Glomerular endothelial cell (primary cell): ENCODE measurements at places on chromosomes 4 and X. TPM values are rescaled to one million over a fixed set of nuclear protein-coding genes. Genes with fewer than 3 reads are reported as not detected.
A peak's percentile ranks its signal among the peaks of the same experiment; 100 is the strongest.

The STK32B gene
- total RNA-seq: 25.4 and 29.0 TPM in 2 replicates

The PPEF2 gene
- not detected in 2 replicates for total RNA-seq

- no peak for DNase-seq
These were observed 190.3 kb upstream of the NR3C2 start for GRCh38 chr4:148632476-148632875.

DNA sequence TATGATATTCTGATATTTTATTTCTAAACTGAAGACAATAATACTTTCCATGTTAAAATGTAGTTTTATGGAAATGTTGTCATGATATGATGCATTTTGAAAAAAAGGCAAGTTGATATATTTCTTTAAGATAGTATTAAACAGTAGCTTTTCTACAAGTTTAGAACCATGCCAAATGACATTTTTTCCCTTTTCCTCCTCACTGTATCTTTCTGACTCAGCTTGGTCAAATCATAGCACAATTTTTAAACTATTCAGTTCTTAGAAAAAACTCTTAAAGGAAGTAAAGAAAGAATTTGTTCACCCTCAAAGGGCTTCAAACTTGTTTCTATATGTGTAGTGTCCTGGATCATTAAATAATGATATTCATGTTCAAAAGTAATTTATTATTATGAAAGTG is 46.0 kb upstream of the GUCY1A1 start:
- DNase-seq: no peak

DNA sequence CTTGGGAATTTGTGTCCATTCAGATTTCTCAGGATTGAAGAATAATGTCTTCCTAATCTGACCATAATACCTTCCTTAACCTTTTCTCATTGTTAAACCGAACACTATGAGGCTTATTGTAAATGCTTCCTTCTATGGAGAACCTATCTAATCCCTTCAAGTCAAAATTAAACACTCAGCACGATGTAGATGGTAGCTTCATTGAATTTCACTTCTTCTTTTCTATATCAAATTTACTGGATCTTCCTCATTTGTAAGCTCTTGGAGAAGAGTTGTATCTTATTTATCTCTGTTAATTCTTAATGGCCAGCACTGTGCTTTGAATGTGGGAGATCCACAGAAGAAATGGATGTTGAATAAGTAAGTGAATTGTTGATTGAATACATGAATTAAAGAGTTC is 109.0 kb upstream of the RAPGEF2 start:
- no peak for DNase-seq

DNA sequence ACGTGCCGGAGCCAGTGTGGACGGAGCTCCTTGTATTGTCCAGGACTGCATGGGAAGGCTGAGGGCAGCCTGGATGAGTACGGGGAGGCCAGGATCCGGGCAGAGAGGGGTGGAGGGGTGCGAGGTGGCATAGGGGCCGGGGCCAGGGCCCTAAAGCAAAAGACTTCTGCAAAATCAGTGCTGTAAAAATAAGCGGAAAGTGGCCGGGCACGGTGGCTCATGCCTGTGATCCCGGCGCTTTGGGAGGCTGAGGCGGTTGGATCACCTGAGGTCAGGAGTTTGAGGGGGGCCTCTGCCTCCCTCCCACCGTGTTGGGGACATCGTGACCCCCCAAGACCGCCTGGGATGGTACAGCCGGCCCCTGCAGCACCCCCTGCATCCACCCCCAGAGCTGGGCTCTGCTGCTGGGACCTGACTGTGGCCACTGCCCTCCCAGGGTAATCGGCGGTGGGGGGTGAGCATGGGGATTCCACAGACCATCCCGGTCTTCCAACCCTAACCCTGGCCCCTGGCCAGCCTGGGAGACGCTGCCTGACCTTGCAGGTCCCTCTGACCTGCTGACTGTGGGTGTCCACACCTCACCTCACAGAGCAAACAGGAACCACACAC is 23.4 kb upstream of the PLCXD1 start:
- no peak for DNase-seq

GRCh38 chr4:83230928-83231327 is 53.7 kb downstream of the COQ2 start:
- no peak for DNase-seq

- DNase-seq: peak; percentile 4
These were observed 147.7 kb downstream of the RBM46 start for GRCh38 chr4:154928640-154929257.

GRCh38 chrX:132631579-132632232 is 142.9 kb upstream of the MBNL3 start:
- DNase-seq: no peak

- no peak for DNase-seq
These were observed 7.2 kb upstream of the CPLX1 start for GRCh38 chr4:833156-833555.

GRCh38 chr4:6198768-6199421 is 1.5 kb downstream of the JAKMIP1 start:
- no peak for DNase-seq

DNA sequence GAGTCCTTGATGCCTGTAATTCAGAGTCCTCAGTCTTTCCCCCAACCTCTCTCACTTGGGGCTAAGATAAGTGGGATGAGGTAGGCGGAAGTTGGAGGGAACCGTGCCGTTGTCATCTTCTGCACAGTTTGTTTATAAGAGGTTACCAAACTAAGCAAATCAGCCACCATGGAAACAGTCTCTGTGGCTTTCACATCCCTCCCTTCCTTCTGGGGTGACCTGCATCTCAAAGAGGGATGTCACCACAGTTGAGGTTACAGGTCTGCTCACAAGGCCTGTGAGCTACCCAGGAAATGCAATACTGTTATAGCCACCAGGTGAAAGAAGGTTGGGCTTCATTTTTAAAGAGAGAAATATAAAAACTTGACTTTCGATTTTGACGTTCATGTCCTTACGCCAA is 26.3 kb downstream of the RTL5 start:
- DNase-seq: no peak

- no peak for DNase-seq
These were observed 118.3 kb downstream of the DNAAF6 start for GRCh38 chrX:107324493-107325310.

DNA sequence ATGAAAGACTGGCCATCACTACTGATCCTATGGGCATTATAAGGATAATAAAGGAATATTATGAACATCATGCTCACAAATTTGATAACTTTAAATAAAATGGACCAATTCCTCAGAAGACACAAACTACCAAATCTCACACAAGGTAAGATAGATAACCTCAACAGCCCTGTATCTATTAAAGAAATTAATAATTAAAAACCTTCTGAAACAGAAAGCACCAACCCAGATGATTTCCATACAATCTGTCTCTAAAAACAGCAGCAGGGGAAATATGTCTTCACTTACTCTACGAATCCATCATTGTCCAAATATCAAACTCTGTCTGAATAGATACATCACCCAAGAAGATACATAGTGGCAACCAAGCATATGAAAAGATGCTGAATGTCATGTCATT is 55.2 kb downstream of the LCORL start:
- DNase-seq: no peak

- no peak for DNase-seq
These were observed 1077.3 kb downstream of the RAPGEF2 start for GRCh38 chr4:160180211-160180610.

- no peak for DNase-seq
These were observed 7.7 kb downstream of the RNF212 start for GRCh38 chr4:1105662-1106061.

- no peak for DNase-seq
These were observed 4.1 kb downstream of the SH3RF1 start for GRCh38 chr4:169266661-169267060.
